ENCODE measurements at places on chromosomes 6 and 20.

GRCh38 chr6:160039441-160039840 is 70.6 kb downstream of the IGF2R start:
- no peak for DNase-seq

GRCh38 chr6:36650848-36651478 is 27.6 kb upstream of the CDKN1A start:
- DNase-seq, result no peak

GRCh38 chr6:47890326-47890875 is 108.6 kb downstream of the OPN5 start:
- DNase-seq, result no peak

- no peak for DNase-seq
These were observed 49.8 kb downstream of the SLC17A5 start for GRCh38 chr6:73604020-73604419.

DNA sequence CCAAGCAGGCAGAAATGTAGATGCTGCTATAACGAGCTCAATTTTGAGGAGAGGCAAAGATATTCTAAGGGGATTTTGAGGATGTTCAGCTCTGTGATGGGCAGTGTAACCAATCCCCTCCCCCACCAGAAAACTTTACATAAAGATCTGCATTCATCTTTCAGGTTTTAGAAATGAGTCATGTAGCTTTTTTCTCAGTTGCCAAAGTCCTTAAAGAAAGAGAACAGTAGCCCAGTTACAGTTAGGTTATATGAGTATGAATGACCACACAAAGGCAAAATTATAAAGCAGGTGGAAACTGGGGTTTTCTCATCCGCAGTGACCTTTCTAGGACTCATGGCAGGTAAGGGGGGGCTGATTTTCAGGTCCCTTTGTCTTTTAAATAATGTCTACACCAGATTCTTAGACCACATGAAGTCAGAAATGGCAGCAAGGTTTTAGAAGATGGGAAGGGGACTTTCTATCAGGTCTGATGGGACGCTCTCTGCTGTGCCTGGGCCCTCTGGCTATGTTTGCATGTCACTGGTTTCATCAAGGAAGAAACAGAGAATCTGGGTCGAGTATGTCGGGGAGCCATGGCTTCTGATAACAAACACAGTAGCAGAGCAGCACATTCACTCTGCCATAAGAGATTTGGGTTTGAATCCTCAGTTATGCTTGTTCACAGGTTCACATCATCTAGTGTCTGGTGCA is 94.7 kb downstream of the CLIC5 start:
- DNase-seq, result no peak

GRCh38 chr20:24783631-24784492 is 165.2 kb upstream of the CST7 start:
- no peak for DNase-seq

GRCh38 chr20:50054626-50055511 is 58.1 kb downstream of the UBE2V1 start:
- DNase-seq, result no peak

DNA sequence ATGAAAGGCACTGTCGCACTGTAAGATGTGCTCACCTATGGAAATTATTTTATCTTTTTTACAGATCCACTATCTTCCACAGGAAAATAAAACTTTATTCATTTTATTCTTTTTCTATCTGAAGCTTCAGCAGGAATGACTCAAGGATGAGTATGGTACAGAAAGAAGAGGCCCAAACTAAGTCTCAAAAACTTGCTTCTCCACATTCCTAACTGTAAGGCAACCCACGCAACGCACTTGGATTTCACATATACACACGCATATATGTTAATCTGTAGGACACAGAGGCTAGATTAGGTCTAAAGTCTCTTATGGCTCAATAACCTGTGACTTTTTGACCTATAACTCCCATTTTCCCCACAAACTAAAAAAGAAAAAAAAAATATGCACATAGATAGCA is 81.9 kb downstream of the RALGAPA2 start:
- DNase-seq, result no peak

- DNase-seq, result no peak
These were observed 223.2 kb upstream of the TSHZ2 start for GRCh38 chr20:52748990-52749389.

GRCh38 chr20:47686545-47686944 is 98.7 kb downstream of the SULF2 start:
- DNase-seq, result no peak

- DNase-seq, result no peak
These were observed 81.9 kb downstream of the TFAP2C start for GRCh38 chr20:56711018-56711417.

GRCh38 chr6:69019832-69020231 is 384.8 kb downstream of the ADGRB3 start:
- peak; percentile 54 for DNase-seq

DNA sequence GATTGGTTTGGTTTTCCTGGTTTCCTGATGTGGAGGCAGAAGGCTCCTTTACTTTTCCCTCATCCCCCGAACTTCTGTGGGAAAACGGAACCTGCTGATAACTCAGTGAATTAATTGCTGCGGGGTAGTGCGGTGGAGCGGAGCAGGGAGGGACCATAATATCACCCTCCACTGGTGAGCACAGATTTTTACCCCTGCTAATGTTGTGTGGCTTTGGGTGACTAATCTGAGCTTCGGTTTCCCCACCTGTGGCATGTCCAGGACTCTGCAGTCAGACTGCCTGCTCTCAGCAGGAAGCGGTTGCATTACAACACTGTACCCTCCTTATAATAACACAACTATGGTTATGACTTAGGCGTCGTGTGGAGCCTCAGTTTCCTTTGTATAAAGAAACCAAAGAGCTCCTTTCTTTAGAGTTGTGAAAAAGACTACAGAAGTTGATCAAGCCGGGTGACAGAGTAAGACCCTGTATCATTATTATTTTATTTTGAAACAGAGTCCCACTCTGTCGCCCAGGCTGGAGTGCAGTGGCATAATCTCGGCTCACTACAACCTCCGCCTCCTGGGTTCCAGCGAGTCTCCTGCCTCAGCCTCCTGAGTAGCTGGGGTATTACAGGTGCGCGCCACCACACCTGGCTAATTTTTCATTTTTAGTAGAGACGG is 2.2 kb upstream of the ID1 start:
- DNase-seq, result no peak

DNA sequence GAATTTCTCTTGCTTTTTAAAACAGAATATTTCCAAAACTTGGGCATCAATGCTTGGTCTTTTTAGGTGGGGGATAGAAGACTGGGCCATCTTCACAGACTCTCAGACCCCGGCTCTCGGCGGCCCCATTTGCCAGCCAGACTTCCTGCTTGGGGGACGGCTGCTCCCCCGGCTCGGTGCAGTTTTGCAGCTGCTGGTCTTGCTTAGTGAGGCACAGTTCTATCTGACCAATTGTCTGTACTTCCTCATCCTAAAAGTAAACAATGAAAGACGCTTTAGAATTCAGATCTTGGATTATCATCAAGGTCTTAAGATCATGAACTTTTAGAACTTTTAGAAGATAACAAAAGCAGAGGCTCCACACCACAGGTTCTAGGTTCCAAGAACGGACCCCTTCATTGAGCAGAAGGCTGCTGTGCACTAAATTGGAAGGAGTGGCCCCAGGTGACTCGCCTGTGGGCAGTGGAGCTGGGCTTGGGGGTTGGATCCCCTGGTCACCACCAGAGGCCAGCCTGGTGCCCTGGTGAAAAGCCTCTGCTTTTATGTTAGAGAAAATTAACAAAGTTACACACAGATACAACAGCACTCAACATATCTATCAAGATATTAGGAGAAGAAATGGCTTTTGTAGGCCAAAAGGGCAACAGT is 26.7 kb downstream of the RNASET2 start:
- DNase-seq, result no peak

GRCh38 chr20:32112841-32113240 is 3.3 kb downstream of the TM9SF4 start:
- DNase-seq, result no peak

DNA sequence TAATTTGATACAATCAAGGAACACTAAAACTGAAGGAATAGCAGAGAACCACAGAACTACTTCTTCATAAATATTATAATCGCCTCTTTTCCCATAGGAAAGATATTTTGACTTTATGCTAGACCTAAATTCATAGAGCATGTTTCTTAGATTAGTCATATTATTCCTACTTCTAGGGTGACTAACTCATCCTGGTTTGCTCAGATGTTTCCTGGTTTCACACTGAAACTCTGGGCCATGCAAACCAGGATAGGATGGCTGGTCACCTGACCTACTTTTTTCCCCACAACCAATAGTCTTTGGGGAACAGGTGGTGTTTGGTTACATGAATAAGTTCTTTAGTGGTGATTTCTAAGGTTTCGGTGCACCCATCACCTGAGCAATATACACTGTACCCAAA is 42.8 kb downstream of the MMS22L start:
- peak; percentile 86 for DNase-seq

DNA sequence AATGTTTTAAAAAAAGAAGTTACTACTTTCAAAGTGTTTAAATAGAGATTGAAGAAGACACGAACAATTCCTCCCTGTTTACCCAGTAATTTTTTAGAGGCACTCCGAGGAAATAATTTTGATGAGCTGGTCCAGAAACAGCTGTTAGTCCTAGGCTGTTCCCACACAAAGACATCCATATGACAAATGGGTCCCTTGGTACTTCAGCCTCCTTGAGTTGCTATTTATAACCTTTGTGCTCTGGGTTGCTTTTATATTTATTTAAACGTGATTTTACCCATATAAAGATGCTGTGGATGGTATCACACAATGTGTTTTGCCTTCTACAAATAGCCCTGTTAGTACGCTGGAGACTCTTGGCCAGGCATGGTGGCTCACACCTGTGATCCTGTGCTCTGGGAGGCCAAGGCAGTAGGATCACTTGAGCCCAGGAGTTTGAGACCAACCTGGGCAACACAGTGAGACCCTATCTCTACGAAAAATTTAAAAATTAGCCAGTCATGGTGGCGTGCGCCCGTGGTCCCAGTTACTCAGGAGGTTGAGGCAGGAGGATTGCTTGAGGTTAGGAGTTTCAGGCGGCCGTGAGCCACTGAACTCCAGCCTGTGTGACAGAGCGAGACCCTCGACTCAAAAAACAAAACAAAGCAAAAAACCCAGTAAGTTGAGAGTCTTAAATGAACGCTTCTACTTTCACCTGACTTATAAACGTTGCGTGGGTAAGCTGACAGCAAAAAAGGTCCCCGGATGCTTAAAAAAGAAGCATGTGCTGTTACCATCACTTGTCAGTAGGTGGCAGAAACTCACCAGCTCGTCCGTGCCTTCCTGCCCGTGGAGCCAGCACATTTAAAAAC is 56.9 kb upstream of the ARMH2 start:
- DNase-seq, result peak; percentile 34

GRCh38 chr6:73884540-73884939 is 188.5 kb downstream of the CD109 start:
- no peak for DNase-seq

GRCh38 chr6:6395581-6396197 is 75.2 kb upstream of the F13A1 start:
- no peak for DNase-seq

DNA sequence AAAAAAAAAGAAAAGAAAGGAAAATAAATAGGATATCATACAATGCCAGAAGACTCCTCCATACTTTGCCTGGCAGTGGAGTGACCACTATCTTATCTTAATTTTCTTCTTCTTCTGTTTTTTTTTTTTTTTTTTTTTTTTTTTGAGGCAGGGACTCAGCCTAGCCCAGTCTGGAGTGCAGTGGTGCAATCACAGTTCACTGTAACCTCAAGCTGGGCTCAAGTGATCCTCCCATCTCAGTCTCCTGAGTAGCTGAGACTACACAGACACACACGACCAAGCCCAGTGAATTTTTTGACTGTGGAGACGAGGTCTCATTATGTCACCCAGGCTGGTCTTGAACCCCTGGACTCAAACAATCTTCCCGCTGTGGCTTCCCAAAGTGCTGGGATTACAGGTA is 17.1 kb upstream of the MMP9 start:
- DNase-seq, result no peak

DNA sequence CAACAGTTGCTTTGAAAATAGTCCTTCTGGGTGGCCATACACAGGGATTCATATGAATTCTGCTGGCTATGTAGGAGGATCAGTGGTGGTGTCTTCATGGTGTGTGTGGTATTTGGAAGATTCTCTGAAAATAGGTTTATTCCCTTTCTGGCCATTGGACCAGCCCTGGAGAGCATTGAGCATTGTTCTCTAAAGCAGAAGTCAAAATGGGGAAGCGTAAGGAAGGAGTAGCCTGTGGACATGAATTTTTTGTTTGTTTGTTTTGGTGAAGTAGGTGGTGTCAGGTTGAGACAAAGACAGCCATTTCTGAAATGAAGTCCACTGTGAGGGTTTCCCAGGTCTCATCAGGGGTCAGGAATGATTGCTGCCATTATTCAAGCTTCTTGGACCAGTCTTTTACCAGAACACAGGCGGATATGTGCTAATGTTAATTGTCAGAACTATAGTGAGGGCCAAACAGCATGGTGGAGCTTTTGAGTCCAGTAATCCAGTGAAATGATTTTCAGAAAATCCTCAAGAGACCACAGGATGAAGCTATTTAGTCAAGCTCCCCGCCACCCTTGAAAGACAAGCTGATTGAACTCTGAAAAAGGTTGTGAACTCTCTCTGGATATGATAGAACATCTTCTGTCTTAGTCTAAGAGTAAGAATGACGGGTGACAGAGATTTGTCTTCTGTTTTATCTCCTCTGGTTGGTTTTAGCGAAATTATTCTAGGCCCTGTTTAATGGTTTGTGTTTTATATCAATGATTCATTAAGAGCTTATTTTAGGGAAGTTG is 60.0 kb downstream of the DNAH8 start:
- no peak for DNase-seq

DNA sequence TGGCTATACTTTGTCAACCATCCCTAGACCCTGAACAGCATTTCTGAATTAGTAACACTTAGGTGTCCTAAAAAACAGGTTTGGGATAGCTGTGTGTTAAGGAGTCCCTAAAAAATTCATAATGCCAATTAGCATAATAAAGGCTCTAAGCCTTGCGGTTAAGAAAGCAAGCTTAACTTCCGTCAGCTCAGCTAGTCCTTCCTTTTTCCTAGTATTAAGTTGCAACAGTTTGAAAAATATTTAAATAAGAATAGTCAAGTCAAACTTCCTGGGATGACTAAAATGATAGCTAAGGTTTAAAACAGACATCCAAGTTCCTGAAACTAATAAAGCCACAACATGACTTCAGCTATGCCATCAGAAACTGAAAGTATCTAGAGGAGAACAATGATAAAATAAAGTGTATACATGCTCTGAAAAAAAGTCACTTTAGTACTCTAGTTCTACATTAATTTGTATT is 3.5 kb downstream of the AKIRIN2 start:
- no peak for DNase-seq

DNA sequence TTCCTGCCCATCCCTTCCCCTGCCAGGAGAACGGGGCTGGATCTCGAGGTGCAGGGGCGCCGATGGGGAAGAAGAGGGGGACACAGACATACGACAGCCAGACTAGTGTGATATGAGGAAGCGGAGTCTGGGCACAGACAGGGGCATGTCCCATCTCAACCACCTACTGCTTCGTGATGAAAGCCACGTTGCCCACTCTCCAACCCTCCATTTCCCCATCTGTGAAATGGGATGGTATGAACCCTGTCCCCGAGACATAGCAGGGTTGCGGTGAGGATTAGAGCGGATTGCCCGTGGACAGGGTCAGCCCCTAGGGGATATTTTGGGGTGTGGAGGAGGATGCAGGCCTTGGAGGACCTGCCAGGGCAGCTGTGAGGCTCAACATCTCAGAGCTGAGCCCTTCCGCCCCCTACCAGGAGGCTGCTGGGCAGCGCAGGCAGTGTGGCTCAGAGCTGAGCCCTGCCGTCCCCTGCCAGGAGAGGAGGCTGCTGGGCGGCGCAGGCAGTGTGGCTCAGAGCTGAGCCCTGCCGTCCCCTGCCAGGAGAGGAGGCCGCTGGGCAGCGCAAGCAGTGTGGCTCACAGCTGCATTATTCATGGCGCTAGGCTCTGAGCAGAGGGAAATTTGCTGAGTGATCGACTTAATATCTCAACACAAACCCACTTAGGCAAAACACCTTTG is 71.7 kb downstream of the GRM4 start:
- no peak for DNase-seq

GRCh38 chr6:33384581-33385020 is 7.0 kb upstream of the KIFC1 start:
- no peak for DNase-seq
